ENCODE measurements at places on chromosomes 3 and 15.

DNA sequence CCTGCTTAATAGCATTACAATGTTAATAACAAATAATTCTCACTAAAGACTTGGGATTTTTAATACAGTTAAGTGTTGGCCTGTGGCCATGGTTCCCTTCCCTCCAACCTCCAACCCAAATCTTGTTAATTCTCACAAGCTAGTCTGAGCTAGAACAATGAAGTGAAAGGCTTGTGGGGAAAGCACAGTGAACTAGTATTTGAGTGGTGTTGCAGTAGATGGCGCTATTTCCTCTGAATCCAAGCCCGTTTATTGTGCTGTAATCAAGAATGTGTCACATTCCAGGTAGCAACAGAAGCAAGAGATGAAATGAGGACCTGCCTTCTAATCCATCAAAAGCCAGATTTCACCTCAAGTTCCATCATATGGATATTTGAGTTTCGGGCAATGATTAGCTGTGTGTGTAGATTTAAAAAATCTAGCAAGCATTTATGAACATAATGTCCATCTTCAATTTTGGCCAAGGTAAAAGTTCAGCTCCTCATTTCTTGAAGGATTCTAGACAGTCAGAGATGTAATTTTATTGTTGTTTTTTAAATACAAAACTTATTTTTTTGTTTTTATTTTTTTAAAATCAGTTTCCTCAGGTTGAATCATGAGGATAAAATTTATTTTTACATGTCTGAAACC is 160.7 kb downstream of the SQOR start:
- peak; percentile 85 for DNase-seq

DNA sequence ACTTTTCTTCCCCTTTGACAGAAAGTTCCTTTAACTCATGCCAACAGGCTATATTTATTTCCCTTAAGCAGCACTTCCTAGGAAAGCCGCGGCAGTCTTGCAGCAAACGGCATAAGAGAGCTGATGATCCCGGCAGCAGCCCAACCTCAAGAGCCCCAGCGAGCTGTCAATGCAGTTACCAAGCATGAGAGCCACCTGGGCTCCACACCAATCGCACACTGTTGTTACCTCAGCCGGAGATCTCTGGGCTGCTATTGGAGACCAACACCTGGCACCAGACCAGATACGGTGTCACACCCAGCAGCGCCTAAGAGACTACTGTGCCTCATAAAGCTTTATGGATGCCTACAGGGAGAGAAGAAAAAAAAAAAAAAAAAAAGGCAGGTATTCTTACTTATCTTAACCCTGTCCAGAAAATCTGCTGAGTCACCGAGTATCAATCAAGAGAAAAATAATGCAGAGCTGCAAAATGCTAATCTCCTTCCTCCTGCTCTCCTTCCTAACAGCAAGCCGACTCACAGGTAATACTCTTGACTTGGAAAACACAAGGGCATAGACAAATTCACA is 11.7 kb downstream of the ABCC5 start:
- DNase-seq: no peak

GRCh38 chr3:134927599-134927998 is 132.5 kb downstream of the EPHB1 start:
- DNase-seq: no peak

GRCh38 chr3:196988241-196989029 is 19.8 kb upstream of the PIGZ start:
- no peak for DNase-seq

DNA sequence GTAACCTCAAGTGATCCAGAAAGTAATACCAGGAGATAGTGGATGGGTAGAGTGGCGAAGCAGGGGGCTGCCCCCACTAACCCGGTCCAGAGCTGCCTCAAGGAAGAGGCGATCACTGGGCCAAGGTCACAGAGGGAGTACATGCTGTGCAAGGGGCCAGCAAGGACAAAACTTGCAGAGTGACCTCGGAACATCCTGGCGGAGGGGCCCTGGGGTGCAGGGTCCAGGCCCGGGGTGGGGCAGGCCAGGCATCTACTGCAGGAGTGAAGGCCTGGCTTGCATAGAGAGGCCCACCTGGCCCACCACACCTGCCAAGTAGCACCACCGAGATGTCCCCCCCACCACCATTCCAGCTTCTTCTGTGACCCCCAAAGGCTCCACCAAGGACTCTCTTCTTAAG is 17.6 kb downstream of the IQSEC1 start:
- DNase-seq: no peak

Data from eye (tissue), 1 donor.